Ovary (tissue), 10 donors: ENCODE measurements at places on chromosomes 3 and 15.

DNA sequence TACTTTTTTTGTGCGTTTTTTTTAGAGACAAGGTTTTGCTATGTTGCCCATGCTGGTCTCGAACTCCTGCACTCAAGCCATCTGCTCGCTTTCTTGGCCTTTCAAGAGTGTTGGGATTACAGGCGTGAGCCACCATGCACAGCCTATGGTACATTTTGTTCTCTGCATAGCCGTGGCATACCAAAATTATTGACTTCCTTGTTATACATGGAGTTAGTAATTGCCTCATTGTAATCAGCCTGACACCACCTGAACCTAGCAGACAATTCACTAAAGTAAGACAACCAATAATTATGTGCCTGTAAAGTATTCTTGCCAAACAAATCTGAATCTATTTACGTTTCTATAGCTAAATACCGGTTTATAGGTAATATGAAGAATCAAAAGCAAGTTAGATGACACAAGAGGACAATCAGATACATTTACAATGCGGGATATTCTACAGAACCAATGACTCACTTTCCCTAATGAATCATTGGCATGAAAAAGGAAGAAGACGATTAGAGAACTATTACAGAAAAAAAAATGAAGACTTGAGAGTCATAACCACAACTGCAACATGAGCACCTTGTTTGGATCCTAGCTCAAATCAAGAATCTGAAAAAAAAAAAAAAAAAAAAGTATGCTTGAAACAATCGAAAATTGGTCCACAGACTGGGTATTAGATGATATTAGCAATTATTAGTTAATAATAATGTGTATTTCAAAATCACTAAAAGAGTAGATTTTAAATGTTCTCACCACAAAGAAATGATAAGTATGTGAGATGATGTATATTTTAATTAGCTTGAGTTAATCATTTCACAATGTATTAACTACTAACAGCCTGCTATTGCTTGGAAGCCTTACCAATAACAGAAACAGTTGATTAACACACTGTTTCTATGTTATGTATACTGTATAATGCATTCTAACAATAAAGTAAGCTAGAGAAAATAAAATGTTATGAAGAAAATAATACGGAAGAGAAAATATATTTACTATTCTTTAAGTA, 7.1 kb downstream of the GUCA1C start:
- no peak for DNase-seq

DNA sequence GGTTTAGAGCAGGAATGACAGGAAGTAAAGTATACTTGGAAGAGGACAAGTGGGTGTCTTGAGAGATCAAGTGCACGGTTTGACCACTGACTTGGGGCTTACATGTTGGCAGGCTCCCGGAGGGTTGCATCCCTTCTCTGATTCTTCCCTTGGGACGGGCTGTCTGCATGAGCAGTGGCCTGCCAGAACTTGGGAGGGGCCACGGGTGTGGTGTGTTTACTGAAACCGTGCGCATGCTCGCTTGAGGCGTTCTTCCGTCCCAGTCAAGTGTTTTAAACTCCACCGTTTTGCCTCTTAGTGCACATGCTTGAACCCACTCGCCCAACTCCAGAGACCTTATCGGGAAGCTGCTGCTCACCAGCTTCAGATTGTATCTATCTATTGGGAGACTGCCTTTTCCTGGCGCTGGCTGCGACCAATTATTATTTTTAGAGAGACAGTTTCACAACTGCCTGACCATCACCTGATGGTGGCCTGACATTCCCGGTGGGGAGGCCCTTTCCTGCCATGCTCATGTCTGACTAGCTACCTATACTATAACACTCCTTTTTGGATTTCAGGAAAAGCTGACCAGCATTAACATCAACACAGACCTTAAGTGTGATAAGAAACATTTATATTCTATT, 14.9 kb upstream of the C3orf22 start:
- DNase-seq = no peak

DNA sequence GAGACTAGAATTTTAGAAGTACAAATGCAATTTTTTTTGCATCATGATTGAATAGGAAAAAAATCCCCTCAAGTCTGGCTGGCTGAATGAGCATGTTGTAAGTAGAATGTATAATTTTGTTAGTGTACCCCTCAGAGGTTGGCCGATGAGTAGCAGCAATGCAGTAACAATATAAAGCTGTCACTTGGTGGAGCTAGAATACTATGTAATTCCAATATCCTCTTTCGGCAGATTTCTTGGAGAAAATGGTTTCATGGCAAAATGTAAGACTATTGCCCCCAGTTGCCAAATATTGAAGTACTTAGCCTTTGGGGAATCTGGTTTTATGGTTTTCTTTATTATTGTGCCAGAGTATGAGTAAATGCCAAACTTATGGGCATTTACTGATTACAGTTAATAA, 39.8 kb upstream of the SGO1 start:
- DNase-seq = no peak

- DNase-seq = no peak
Measured at GRCh38 chr15:56320861-56321260, 44.4 kb upstream of the TEX9 start.

GRCh38 chr3:170144437-170144843, 37.1 kb downstream of the PHC3 start:
- DNase-seq = no peak

- DNase-seq = no peak
Measured at GRCh38 chr15:62618846-62619504, 423.6 kb upstream of the TPM1 start.
